ENCODE measurements at places on chromosomes 5 and 9.

DNA sequence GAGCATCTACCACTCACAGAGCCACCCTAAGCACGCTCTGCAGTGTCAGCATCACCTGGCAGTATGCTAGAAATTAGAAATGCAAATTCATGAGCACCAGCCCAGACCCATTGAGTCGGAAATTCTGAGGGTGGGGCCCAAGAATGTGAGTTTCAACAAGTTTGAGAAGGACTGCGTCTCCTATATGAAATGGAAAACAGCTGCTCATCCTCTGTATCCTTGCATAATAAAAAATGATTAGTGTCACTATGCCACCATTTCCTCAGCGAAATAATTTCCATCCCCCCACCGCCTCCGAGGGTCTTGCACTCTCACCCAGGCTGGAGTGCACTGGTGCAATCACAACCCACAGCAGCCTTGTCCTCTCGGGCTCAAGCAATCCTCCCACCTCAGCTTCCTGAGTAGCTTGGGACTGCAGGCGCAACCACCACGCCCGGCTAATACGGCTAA is 1.3 kb upstream of the IQGAP2 start:
- DNase-seq: peak; percentile 78

- DNase-seq: no peak
Measured at GRCh38 chr9:80507611-80508010, 935.8 kb downstream of the TLE4 start.

DNA sequence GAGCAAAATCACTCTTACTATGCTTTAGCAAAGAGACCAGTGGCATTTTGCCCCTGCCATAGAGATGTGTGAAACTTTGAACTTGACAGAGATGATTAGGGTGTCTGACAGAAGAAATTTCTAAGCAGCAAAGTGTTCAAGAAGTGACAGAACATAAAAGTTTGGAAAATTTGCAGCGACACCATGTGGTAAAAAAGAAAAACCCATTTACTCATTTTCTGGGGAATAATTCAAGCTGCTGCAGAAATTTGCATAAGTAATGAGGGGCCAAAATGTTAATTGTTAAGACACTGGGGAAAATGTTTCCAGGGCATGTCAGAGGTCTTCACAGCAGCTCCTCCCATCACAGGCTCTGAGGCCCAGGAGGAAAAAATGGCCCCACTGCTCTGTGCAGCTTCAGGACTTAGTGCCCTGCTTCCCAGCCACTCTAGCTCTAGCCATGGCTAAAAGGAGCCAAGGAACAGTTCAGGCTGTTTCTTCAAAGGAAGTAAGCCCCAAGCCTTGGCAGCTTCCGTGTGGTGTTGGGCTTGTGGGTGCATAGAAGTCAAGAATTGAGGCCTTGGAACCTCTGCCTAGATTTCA is 6.1 kb upstream of the AP3B1 start:
- DNase-seq: peak; percentile 38

GRCh38 chr5:73328640-73329039 is 119.9 kb downstream of the FOXD1 start:
- DNase-seq: no peak

DNA sequence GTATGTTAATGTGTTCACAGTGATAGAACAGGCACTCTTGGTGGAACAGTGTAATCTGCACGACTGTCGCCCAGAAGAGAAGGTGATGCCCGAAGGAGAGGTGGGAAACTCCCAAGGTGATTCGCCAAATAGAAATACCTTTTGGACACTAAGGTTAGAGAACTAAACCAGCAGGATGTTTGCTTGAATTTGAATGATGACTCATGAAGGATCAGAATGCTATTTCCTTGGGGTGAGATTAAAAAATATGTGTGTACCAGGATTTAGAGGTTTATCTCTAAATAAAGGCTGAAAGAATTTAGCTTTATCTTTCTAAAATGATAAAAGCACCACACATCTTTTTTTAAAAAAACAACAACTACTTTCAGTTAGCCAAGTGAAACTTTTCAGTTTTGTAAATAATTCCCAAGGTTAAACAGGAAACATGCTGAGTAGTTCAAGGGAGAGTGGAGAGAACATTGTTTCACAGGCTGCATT is 297.4 kb upstream of the TAS2R1 start:
- DNase-seq: no peak
